Left ventricle myocardium inferior (tissue), 1 donor: ENCODE measurements at places on chromosomes 7 and 10.

- DNase-seq, result no peak
These were observed 1050.5 kb upstream of the AUTS2 start for GRCh38 chr7:68547799-68548198.

DNA sequence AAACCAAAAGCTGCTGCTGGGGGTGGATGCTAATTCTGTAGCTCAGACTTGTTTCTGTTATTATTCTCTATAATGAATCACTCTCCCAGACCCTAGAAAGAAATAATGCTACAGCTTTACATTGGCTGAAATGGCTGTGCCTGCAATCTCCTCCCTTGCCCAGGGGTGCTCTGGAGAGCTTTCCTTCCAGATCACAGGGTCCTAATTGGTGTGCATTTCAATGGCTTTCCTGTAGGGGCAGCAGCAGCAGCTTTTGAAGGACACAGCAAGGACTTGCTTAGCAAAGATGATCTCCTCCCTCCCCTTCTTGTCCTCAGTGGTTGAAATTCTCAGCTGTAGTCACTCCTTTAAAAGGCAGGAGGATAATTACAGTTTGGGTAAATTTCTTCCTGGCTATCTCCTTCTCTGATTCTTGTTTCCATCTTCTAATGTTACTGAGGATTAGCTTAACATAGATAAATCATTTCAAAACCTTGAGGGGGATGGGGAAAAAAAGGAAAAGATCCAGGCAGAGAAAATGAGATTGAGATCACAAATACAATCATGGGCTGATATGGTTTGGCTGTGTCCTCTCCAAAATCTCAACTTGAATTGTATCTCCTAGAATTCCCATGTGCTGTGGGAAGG, 120.2 kb upstream of the CTTNBP2 start:
- no peak for DNase-seq

- no peak for DNase-seq
These were observed 4.5 kb downstream of the POP7 start for GRCh38 chr7:100710452-100710851.

DNA sequence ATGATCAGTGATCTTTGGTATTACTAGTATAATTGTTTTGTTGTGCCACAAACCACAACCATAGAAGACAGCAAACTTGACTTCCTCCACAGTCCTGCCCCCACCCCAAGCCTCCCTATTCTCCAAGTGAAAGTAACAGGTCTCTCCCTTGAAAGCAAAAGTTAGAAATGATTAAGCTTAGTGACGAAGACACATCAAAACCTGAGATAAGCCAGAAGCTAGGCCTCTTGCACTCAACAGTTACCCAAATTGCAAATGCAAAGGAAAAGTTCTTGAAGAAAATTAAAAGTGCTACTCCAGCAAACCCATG, 7.5 kb downstream of the SAR1A start:
- no peak for DNase-seq

GRCh38 chr7:126370038-126370668, 882.6 kb downstream of the GRM8 start:
- no peak for DNase-seq

GRCh38 chr7:130909881-130910672, 176.1 kb upstream of the KLF14 start:
- no peak for DNase-seq

DNA sequence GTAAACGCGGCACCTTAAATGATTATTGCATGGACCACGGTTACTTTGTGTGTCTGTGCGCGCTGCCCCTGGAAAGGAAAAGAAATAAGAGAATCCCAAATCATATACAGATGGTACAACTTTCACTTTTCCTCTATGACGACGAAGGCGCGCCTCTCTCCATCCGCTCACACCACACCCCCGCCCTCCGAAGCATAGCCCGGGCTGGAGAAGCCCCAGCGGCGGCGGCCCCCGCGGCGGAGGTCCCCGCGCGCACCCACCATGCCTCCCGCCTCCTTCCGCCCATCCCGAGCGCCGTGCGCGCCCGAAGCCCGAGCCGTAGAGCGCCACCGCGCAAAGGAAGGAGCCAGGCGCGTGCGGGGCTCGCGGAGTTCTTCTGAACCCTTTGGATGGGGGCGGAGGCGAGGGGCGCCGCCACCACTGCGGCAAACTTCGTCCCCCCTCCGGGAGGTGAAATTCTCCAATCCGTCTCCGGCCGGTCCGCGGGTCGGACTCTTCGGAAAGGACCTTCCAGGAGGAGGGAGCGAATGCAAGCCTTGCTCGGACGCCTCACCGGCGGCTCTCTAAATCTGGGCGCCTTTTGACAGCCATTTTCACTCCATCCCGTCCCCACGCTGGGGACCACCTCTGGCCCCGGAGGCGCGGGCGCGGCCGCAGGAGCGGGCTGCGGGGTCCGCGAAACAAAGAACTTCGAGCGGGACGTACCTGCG, 588 bp downstream of the GLI3 start:
- DNase-seq, result peak; percentile 49

DNA sequence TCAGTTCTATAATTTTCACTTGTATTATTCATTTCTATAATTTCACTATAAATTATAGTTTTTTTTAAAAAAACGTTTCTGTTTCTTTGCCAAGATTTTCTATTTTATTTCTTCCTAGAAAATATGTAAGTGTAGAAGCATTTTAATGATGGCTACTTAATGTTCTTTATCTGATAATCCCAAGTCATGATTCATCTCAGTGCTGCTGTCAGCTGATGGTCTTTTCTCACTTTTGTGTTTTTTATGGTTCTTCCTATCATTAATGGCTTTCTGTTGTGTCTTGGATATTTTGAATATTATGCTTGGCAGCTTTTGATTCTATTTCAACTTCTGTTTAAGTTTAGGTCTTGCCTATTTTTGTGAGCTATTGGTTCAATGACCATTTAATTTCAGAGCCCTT, 268.6 kb downstream of the BAMBI start:
- no peak for DNase-seq

GRCh38 chr7:96088579-96088978, 233.3 kb downstream of the SLC25A13 start:
- no peak for DNase-seq

- DNase-seq, result peak; percentile 77
These were observed 49.4 kb downstream of the HK1 start for GRCh38 chr10:69327463-69328379.

- no peak for DNase-seq
These were observed 147.1 kb upstream of the GHITM start for GRCh38 chr10:83991986-83992753.

GRCh38 chr7:2530071-2530987, 10.8 kb downstream of the LFNG start:
- DNase-seq, result peak; percentile 44

DNA sequence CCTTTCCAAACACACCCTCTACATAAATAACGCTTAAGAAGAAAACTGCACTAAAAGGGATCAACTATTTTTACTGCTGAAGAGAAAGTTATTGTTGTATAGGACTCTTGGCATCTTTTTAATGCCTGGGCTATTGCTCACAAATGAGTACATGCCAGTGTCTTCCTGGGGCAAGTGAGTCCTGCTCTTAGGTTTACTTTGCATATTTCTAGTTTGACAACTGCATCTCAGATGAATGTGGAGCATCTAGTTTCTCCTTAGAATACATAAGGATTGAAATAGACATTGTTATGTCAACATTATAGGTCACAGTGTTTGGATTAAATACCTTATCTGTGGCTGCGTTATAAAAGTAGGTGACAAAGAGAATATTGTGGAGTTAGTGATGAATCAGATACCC, 44.5 kb downstream of the PSMC2 start:
- no peak for DNase-seq

- DNase-seq, result no peak
These were observed 18.5 kb downstream of the BMS1 start for GRCh38 chr10:42801135-42801534.

DNA sequence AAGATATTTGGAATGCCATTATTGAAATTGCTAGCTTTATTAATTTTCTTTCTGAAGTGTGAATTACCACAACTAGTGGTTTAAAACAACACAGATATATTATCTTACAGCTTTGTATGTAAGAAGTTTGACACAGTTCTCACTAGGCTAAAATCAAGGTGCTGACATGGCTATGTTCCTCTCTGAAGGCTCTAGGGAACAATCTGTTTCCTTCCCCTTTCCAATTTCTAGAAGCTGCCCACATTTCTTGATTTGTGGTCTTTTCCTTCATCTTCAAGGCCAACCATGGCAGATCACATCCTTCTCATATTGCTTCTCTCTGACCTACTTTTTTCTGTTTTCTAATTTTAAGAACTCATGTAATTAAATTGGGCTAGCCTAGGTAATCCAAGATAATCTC, 43.3 kb upstream of the SLC26A3 start:
- DNase-seq, result no peak

DNA sequence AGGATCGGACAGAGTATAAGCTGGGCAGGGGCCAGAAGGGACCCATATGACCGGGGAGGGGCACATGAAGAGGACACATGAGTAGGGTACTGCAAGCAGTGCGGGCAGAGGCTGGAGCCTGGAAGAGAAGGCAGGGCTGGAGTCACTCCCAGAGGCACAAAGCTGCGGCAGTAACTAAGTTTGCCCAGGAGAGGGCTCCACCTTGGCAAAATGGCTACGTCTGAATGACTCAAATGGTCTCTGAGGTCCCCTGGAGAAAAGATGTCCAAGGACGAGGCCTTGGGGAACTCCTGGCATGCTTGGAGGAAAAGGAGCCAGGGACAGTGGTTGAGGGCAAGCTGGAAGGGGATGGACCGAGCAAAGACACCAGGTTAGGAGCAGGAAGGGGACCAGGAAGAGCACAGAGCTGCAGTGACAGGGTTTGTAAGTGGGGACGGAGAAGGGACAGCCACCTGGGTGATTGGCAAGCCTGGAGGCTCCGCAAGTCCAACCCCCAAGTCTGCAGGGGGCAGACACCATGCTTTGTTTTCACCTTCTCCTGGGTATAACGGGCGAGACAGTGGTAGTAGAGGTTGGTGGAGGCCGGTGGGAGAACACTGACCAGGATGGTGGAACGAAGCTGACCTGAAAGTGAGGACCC, 43.1 kb upstream of the LBX1 start:
- DNase-seq, result peak; percentile 34

- no peak for DNase-seq
These were observed 61.4 kb upstream of the ADRB1 start for GRCh38 chr10:113982296-113982695.

GRCh38 chr7:106039486-106040060, 72.5 kb downstream of the SYPL1 start:
- no peak for DNase-seq

DNA sequence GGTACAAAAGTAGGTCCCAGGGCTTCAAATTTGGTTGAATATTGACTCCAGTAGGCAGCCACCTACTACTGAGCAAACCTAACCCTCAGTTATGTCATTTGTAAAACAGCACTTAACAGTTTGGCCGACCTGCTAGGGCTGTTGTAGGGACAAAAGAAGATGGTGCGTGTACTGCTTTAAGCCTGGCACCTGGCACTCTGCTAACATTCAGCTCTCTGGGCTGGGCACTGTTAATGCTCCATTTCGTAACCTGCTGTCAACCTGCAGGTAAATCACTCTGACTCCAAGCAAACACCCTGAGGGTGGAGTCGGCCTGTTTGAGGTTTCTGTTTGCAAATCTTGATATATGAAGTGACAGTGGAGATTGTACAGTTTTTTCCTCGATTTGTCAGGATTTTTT, 7.2 kb downstream of the ZKSCAN1 start:
- no peak for DNase-seq

GRCh38 chr7:112252691-112253090, 46.2 kb downstream of the ZNF277 start:
- DNase-seq, result no peak

DNA sequence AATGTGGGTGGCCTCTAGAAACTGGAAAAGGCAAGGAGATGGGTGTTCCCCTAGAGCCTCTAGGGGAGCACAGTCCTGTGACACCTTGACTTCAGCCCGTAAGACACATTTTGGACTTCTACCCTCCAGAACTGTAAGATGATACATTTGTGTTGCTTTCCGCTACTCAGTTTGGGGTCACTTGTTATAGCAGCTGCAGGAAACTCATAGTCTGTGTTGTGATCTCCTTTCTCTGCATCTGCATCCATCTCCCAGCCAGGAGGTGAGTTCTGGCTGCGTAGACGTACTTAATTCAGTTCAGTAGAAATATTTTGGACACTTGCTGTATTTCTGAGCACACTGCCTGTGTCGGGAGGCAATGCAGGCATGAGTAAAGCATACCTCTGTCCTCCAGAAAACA, 29.3 kb upstream of the DMBT1 start:
- DNase-seq, result no peak

DNA sequence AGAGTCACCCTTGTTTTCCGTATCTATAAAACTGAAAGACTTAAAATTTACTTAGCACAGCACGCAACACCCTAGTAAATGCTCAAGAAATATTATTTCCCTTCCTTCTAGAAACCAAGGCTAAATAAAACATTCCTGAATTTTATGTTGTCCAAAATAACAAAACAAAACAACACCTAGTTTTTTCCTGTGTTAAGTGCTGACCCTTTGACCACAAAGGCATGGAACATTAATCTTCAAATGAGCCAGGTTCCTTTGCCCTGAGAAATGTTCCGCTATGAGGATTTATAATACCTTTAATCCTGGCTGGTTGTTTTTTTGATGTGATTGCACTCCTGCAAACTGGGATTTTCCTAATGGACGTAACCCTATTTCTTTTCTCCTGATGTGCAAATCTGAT, 29.0 kb upstream of the DGKI start:
- no peak for DNase-seq

- no peak for DNase-seq
These were observed 33.8 kb downstream of the GNG11 start for GRCh38 chr7:93955304-93955703.

GRCh38 chr7:125136755-125137532, 207.3 kb upstream of the POT1 start:
- DNase-seq, result no peak

DNA sequence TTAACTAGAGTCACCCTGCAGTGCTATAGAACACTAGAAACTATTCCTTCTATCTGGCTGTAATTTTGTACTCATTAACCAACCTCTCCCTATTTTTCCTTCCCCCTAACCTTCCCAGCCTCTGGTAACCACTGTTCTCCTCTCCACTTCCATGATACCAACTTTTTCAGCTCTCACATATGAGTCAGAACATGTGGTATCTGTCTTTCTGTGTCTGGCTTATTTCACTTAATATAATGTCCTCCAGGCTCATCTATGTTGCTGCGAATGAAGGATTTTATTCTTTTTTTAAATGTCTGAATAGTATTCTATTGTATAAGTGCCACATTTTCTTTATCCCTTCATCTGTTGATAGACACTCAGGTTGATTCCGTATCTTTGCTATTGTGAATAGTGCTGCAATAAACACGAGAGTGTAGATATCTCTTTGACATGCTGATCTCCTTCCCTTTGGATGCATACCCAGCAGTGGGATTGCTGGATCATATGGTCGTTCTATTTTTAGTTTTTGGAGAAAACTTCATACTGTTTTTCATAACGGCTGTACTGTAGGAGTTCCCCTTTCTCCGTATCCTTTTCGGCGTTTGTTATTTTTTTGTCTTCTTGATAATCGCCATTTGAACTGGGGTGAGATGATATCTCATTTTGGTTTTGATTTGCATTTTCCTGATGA, 101.4 kb downstream of the FAM107B start:
- DNase-seq, result no peak

- no peak for DNase-seq
These were observed 67.6 kb downstream of the CDK6 start for GRCh38 chr7:92768501-92769393.

- DNase-seq, result no peak
These were observed 35.9 kb upstream of the TSPAN33 start for GRCh38 chr7:129108581-129108980.
